HuH-7 (cell line): ENCODE measurements at places on chromosomes 12 and 14.

DNA sequence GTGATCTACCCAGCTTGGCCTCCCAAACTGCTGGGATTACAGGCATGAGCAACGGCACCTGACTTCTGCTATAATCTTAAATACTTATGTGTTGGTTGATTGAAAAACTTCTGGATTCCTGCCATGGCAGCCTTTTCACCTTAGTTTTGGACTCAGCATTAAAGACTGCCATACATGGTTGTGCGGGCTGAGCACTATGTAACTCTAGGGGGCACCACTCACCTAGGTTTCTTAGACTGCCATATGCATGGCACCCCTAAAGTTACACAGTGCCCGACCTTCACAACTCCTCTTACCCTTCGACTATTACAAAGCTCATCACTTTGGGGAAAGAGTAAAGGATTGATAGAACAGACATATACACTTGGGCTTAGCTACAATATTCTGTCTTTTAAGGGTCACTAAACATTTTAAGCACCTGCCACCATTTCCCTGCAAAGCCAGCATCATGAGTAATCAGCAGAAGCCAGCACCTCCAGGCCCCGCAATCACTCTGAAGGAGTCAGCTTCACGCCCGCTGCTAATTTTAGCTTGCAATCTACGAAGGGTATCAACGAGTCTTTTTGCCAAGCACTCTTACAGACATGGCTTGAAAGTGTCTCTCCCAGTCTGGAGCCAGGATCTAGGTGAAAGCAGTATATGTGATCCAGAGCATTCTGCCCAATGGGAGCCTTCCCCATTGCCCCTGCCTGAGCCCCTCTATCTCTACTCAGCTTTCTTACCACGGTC, 59.8 kb downstream of the SUDS3 start:
- DNase-seq, result no peak

DNA sequence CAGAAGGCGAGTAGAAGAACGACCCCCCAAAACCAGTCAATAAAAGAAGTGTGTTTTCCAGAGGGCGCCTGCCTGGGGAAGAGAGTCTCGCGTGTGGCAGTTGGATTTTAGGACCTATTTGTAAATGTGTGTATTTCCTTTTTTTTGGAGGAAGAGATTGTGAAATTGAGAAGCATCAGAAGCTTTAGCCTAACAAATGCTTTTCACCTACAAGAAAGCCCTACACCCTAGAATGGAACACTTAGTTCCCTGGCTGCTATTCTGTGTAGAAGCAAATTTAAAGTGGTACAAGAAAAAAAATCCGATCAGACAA, 1.3 kb downstream of the RCOR1 start:
- DNase-seq, result no peak

- DNase-seq, result no peak
These were observed 110.4 kb downstream of the TMTC1 start for GRCh38 chr12:29673346-29673745.

DNA sequence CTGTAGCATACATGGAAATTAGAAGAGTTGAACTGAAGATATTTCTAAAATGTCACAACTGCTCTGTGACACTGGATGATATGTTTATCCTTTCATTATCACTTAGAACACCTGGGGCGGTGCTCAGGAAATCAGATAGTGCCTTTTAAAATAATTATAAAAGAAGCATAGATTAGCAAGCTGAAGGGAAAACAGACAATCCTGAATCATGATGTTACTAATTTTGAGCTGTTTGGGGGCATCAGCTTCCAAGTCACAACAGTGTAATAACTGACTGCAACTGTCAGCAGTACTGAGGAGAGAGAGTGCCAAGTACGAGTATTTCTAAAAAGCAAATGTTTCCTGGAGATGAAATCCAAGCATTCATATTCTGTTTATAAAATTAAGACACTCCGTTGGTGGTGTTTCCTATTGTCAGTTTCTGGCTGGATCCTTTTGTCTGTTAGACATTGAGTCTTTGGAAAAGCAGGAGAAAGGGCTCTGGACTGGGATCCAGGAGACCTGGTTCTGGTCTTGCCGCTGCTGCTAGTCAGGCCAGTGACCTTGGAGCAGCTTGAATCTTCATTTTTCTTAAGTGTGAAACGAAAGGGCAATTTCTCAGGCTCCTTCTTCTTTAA, 380.1 kb downstream of the EGLN3 start:
- no peak for DNase-seq

DNA sequence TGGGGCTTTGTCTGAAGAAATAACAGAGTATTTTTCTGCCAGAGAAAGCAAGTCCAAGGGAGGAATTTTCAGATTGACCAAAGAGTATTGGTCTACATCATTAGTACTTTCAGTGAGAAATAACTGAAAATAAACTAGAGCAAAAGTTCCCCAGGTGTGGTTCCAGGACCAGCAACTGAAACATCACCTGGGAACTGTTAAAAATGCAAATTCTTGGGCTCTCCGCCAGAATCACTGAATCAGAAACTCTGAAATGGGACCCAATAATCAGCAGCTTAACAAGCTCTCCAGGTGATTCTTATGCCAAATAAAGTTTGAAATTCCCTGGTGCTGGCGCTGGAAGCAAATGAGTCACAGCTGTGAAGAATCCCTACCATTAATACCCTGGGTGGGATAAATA, 52.1 kb downstream of the EIF2S3B start:
- no peak for DNase-seq

DNA sequence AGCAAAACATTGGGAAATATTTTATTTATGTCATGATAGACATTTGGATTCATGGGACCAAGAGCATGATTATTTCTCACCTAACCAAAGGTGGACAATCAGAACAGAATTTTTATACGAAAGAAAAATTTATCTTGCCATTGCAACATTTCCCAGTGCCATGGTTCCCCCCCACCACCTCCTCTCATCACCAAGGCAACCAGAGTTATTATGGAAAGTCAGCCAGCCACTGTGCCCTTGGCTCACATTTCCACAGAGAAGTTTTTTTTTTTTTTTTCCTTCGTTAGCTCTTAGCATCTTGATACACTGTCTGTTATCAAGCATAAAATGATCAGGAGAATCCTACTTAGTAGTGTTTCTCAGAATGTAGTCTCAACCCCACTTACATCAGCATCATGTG, 176.4 kb upstream of the TMTC1 start:
- no peak for DNase-seq
